Renal cortical epithelial cell (primary cell): ENCODE measurements at places on chromosomes 16 and 17.

DNA sequence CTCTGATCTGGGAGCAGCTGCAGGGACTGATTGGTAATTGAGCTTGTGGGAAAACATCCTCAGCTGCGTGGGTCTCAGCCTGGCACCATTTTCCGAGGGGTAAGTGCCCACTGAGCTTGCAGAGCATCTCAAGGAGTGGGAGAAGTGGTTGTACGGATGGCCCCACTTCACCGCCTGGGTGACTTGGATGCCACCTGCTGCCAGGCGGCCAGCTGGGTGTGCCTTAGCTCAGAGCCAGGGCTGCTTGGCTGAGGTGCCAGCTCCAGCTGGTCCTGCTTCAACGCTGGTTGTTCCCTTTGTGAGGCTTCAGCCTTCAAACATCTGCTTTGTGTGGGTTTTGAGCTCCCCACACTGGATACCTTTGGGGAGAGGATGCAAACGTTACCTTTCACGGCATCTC lies 482.7 kb upstream of the EEF2KMT start:
- DNase-seq: no peak

- no peak for DNase-seq
Observed at GRCh38 chr17:975371-975915, 4.1 kb downstream of the NXN start.

DNA sequence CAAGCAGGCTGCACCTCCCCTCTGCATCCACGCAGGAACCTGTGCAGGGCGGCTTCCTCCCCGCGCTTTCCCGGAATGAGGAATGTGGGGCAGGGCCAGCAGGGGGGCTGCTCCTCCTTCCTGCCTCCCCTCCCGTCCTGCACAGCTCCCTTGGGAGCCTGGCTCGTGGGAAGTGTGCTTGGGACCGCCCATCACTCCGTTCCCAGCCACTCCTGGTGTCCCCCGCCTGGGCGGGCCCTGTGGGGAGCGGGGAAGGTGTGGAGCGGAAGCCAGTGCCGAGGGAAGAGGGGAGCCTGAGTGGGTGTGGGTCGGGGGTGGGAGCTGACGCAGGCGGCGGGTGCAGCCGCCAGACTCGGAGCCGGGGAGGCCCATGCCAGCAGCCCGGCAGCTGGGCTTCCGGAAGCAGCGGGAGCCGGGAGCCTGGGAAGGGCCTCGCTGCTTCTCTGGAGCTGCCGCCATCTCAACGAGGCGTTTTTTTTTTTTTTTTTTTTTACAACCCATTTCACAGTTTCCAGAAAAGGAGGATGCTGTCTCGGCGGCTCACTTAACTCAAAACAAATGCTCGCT lies 24.1 kb downstream of the BAHCC1 start:
- peak; percentile 81 for DNase-seq

DNA sequence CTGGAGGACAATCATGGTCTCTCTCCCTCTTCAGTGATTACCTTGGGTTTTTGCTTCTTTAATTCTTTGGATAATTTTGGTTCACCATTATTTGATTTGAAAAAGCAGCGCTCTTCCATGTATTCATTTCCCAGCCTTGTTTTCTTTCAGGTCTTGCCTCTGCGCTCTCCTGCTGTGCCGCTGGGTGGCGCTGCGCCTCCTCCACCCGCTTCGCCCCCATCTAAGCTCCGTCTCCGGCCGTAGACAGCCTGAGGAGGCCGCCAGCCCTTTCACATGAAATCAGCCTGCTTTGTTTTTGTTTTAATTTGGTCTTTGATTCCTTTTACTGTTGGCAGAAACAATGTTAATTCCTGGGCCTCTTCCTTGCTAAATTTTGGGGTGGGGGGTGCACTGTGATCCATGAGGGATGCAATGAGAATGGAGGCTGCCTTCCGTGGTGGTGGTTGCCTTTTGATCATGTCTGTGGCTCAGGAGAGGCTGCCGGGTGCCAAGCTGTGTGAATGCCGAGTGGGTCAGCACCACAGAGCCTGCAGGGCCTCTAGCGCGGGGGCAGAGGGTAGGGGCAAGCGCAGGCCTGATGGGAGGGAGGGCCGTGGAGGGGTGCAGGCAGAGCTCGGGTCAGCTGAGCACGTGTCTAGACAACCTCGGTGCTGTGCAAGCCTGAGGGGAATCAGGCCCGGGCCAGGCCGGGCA lies 64.1 kb downstream of the PLD6 start:
- no peak for DNase-seq

DNA sequence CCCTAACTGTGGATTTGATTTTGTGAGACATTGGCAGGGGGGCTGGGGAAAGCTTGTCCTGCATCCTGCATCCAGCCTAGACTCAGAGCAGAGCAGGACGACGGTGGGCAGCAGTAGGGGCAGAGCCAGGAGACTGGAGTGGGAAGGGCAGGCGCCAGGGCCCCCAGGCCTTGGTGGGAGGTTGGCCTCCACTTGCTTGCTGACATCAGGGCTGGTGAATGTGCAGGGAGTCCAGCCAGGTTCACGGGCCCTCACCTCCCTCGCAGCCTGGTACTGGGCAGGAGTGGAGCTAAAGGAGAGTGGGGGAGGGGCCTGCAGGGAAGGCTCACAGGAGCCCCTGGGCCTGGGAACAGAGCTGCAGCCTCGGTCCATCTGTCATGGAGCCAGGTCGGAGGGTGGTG lies 2.2 kb upstream of the SMTNL2 start:
- no peak for DNase-seq

DNA sequence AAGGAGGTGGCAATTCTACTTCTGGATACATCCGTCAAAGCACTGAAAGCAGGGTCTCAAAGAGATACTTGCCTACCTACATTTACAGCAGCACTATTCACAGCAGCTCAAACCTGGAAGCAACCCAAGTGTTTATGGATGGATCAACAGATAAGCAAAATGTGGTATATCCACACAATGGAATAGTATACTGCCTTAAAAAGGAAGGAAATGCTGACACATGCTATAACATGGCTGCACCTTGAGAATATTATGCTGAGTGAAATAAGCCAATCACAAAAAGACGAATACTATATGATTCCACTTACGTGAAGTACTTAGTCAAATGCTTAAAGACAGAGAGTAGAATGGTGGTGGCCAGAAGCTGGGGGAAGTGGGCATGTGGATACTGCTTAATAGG lies 336.2 kb downstream of the SLC39A11 start:
- no peak for DNase-seq

DNA sequence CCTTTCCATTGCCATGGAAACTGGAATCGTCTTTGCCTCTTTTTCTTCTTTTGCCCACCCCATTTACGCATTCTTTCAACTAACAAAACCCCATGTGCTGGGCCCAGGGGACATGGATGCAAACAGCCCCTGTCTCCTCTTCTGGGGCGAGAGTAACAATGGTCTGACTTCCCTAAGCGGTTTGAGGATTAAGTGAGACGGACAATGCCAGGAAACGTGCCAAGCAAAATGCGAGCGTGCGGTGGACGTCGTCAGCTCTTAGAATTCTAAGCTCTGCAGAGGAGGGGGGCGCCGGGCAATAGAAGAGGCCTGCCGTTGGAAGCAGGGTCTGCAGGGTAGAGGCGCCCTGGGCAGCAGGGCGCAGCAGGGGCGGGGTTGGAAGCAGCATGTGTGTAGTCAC lies 42.4 kb upstream of the JPH3 start:
- no peak for DNase-seq
